ENCODE measurements at places on chromosomes 4 and X.

DNA sequence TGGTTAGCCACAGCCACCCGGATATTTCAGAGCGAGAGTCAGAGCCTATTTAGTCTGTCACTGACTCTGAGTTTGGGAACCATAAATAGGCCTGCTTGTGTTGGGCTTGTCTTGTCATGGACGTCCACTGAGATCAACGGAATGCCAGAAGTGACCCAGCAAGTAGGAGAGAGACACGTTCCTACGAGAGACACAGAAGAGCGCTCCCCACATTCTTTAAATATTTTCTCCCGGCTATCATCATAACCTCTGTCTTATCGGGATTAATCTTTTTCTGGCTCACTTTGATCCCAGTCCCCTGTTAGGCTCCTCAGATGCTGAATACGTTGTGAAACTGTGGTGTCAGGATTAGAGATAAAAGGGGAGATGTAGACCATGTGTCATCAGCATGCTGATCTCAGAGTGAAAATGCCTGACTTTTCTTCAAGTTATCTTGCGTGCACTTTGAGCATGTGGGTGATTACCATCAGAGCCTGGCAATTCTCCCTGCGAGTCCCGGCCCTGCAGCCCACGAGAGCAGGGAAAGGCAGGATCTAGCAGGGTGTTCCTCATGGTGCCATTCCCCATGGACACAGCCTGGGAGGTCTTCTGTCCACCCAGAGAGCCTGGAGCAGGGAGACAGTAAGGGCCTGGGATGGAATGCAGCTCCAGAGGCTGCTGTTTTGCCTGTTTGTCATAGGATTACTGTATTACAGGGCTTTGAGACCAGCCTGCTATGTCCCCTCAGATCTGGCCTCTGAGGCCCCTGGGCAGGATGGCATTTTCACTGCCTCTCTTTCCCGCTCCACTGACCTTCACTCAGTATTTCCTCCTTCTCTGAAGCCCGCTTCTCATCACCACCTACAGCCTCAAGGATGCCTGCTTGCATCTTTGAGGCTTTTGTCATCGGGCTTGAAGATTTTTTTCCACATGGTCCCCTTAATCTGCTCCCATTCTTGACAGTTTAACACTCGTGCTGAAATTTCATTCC lies 2.8 kb upstream of the TENM3 start:
- no peak for DNase-seq

- DNase-seq, result no peak
These were observed 115.8 kb downstream of the BCOR start for GRCh38 chrX:39981946-39982345.

GRCh38 chr4:78324625-78325024 lies 226.9 kb upstream of the ANXA3 start:
- DNase-seq, result no peak

- no peak for DNase-seq
These were observed 3.4 kb upstream of the NKX6-1 start for GRCh38 chr4:84502333-84502954.
